Fibroblast of the aortic adventitia (primary cell): ENCODE measurements at places on chromosomes 12 and 14. TPM values are rescaled to one million over a fixed set of nuclear protein-coding genes. Genes with fewer than 3 reads are reported as not detected.

GRCh38 chr12:12491606-12492005 lies 71.1 kb downstream of the DUSP16 start:
- DNase-seq: no peak

The SERPINA3 gene
- 5.3 and 13.6 TPM in 2 replicates for total RNA-seq

DNA sequence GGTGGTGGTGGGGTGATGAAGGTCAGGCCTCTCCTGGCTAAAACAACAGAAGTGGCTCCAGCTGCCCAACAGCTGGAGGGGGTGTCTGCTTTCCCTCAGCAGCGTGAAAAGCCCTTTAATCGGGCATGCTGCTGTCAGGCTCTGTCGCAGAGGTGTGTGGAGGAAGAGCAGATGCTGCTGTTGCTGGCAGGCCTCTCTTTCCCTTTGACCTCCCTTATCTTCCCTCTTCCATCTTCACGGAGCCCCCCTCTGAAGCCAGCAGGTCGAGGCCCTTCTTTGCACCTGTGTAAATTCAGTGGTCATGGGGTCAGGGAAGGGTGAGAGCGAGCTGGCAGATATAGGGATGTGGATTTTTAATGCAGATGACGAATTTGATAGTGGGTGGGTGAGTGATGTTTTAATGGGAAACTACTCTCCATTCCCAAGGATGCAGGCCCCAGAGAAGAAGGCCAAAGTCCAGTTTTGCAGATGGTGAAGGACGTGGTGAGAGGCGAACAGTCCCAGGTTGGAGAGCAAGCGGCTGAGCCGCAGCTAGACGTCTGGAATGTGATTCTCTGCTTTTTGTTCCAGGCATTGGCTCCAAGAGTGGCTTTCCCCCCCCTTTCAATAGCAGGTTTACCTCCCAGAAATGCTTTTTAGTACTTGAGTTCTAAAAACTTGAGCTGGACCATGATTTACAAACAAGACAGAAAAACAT lies 64.0 kb downstream of the SMOC1 start:
- DNase-seq: no peak

GRCh38 chr12:54240971-54241588 lies 38.8 kb downstream of the CBX5 start:
- no peak for DNase-seq

The RASSF8 gene
- 85.8 and 128 TPM in 2 replicates for total RNA-seq

The HOXC9 gene
- total RNA-seq: 0.65 TPM in 1 of 2 replicates, not detected in the other

GRCh38 chr12:124490584-124491305 lies 76.7 kb downstream of the NCOR2 start:
- DNase-seq: no peak

The CPM gene
- 0.08 and 17.1 TPM in 2 replicates for total RNA-seq
